Epithelial cell of proximal tubule (primary cell): ENCODE measurements at places on chromosomes 13 and 19. TPM values are rescaled to one million over a fixed set of nuclear protein-coding genes. Genes with fewer than 3 reads are reported as not detected.

DNA sequence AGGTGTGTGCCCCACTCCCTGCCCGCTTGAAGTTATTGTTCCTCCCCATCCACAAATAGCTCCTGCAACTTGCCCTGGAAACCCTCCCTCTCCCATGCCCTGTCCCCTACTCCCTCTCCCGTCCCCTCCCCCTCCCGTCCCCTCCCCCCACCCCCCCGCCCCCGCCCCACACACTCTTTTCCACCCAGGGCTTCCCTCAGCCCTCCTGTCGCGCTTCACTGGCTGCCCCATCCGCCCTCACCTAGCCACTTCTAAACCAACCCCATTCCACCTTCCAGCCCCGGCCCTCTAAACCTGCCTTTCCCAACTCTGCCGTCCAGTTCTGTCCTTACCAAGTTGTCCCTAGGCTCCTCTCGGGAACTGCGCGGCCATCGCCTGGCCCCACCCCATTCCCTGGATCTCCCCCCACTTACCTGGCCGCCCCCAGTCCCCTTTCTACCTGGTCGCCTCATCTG is 993 bp downstream of the RGL3 start:
- DNase-seq = no peak

DNA sequence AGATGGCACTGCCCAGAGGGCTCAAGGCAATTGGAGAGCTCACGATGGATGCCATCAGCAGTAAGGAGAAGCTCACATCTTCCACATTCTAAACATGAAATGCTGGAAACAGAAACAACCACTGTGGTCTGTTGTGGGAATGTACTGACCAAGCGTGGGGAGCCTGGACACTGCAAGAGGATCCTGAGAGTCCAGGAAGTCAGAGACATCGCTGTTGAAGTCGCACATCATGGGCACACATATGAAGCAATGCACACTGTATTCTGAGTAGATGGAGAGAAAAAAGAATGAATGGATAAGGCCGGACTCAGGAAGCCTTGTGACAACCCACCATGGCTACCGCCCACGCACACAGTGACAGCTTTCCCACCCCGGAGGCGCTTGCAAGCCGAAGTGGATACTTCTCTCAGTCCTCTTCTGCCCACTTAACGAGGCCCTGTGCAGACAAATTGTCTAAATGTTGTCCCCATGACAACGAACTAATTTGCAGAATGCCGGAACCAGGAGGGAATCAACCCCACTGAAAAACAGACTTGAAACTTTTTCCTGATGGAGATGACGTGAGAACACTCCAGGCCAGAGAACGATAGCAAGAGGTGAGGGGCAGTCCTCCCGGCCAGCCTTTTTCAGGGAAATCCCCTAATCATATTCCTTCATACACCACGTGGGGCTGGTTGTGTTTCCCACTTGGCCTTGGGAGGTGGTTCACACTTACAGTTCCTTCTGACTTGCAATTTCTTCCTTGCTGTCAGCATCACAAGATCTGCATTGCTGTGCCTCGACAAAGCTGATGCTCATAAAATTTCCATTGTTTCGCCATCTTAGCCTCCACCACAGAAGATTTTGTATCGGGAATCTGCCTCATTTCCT is 109.6 kb upstream of the SERP2 start:
- DNase-seq = no peak

The FAM216B gene
- not detected in 2 replicates for total RNA-seq

GRCh38 chr19:33399081-33399744 is 25.7 kb downstream of the CEBPG start:
- DNase-seq = no peak

DNA sequence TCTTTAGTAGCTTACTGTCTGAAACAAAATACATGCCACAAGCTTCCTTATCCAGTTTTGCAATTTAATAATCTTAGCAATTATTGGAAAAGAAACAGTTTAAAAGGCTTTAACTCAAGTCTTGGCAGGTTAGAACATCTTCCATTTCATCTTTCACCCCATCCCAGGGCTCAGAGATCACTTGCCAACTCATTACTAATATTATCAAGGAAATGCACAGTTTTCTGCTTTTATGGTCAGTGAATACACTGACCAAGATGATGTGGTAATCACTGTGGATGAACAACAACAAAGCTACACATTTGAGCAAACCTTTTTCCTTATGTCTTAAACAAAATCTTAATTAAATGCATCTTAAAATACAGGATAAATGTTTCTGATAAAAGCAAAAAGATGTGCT is 48.0 kb upstream of the ITM2B start:
- DNase-seq = no peak

- no peak for DNase-seq
Observed at GRCh38 chr13:47066226-47066625, 169.4 kb upstream of the HTR2A start.

DNA sequence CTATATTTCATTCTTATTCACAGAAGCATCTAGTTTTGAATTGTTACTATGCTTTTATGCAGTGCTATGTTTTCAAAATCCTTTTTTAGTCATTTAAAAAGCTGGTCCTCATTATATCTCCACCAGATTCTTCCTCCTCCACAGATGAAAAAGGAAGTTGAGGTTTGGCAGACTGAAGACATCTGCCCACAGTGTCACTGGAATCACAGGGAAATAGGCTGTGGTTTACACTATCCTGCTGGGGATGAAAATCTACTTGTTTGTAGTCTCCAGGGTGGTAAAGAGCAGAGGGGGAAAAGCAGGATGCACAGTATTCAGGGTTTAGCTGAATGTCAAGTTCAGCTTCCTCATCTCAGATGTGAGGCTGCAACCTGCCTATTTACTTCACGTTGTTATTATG is 351.2 kb downstream of the DNAJC15 start:
- no peak for DNase-seq

The LILRA1 gene
- total RNA-seq = not detected in 2 replicates

GRCh38 chr13:44576351-44577235 is 463 bp upstream of the TSC22D1 start:
- no peak for DNase-seq

The OLFM4 gene
- 0.07 TPM in 1 of 2 replicates, not detected in the other for total RNA-seq

DNA sequence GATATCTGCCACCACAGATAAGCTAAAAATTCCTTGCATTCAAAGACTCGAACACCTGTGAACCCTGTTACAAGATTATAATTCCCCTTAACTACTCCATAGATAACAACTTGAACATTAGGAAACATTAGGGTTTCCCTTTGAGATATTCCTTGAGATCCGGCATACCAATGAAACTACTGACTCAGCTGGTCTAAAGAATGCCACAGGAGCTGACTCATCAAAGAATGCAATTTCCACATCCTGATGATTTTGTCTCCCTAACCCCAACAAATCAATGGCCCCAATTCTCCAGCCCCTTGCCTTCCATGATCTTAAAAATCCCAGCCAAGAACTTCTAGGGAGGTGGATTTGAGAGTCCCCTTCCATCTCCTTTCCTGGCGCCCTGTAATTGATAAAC is 35.6 kb upstream of the ZNF599 start:
- DNase-seq = peak; percentile 9

- DNase-seq = no peak
Observed at GRCh38 chr19:7930765-7931164, 4.8 kb upstream of the CTXN1 start.

The ZNF225 gene
- 0.63 and 2.6 TPM in 2 replicates for total RNA-seq
